Umbilical cord (tissue), 2 donors: ENCODE measurements at places on chromosomes 4 and X. TPM values are rescaled to one million over a fixed set of nuclear protein-coding genes. Genes with fewer than 3 reads are reported as not detected.

GRCh38 chrX:110665223-110666002, 130.2 kb downstream of the CHRDL1 start:
- no peak for DNase-seq

- no peak for DNase-seq
Measured at GRCh38 chr4:87193958-87194675, 26.3 kb downstream of the KLHL8 start.

DNA sequence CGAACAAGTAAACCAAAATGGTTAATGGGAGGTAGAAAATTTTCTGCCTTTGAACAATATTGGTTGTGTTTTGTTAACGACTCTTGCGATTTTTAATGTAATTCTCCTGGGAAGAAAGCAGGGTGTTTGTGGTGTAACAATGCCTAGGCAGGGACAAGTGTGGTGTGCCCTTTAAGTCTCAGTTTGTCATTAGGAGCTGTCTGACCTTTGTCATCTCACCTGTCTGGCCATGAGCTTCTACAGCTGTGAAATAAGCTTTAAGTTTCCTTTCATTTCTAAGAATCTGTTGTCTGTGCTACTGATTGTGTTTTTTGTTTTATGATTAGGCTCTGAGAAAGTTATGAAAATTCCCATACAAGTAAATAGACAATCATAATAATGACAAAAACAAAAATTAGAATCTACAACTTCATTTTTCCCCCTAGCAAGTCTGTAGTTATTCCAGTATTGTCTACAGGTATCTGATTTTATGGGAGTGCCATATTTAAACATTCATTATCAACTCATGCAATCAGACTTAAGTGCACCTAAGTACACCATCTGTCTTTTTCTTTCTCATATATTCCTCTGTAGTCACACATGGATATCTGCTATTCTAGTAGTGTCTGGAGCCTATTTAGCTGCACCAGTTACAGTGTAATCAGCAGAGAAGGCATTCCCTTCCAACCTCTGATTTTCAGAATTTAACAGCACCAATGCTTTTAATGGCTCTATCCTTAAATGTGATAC, 203.5 kb downstream of the PPARGC1A start:
- no peak for DNase-seq

Gene MYOZ2
- 3.6 TPM for total RNA-seq

- DNase-seq = no peak
Measured at GRCh38 chr4:169955521-169955920, 70.7 kb downstream of the MFAP3L start.

DNA sequence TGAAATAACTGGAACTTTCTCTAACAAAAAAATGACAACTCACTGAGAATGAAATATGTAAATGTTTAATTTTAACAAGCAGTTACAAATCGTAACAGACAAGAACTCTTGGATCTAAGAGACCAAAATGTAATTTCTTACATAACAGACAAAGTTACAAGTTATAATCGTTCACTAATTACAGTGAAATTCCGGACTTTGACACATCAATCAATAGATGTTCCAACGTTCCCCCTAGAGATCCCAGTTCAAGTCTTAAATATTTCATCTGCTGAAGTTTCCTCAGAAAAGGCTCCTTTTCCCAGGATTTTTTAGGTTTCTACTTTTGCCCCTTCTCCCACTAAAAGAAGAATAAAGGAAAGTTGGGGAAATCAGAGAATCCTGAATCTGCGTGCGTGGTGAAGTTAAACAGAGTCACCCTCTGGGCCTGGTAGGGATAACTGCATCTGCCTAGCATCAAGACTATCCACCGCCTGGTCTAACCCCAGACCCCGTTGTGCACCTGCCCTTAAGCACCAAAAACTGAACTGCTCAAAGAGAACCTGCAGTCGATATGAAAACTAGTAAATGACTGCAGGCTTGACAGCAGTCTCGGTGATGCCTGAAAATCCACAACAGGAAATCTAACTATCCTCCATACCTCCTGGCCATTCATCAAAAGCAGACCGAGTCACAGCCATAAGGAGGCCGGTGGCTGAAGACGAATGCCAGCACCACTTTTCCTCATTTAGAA, 2.3 kb downstream of the IRF2 start:
- peak; percentile 43 for DNase-seq

DNA sequence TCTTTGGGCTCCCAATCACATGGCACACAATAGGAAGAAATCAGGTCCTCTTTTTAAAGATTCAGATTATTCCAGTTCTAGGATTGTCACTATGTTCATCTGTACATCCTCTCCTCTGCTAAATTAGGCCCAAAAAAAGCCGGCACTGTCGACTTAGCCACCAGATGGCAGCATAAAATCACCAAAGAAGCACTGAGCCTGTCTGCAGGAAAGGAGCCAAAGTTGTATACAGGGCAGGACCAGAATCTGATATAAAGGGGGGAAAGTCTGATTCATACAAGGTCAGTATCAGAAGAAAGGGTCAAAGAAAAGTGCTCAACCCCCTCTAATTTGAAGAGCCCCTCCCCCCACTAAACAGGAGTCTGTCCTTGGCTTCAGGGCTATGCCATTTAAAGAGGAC, 292.5 kb downstream of the CHIC1 start:
- peak; percentile 72 for DNase-seq
